AG08396 (cell line): ENCODE measurements at places on chromosomes 2 and 18.
A peak's percentile ranks its signal among the peaks of the same experiment; 100 is the strongest.

GRCh38 chr2:176848844-176849243 is 363.8 kb upstream of the HNRNPA3 start:
- no peak for DNase-seq

- no peak for DNase-seq
Observed at GRCh38 chr18:49786019-49786720, 27.2 kb downstream of the ACAA2 start.

- DNase-seq = no peak
Observed at GRCh38 chr2:97673182-97673914, 3.8 kb downstream of the C2orf92 start.

- no peak for DNase-seq
Observed at GRCh38 chr2:121412349-121412748, 118.3 kb upstream of the RNU4ATAC start.

GRCh38 chr18:27540111-27540510 is 355.0 kb upstream of the CHST9 start:
- DNase-seq = no peak

GRCh38 chr2:191114403-191114886 is 36.3 kb downstream of the STAT4 start:
- DNase-seq = peak; percentile 8

GRCh38 chr2:30713698-30714097 is 93.5 kb downstream of the CAPN13 start:
- no peak for DNase-seq

DNA sequence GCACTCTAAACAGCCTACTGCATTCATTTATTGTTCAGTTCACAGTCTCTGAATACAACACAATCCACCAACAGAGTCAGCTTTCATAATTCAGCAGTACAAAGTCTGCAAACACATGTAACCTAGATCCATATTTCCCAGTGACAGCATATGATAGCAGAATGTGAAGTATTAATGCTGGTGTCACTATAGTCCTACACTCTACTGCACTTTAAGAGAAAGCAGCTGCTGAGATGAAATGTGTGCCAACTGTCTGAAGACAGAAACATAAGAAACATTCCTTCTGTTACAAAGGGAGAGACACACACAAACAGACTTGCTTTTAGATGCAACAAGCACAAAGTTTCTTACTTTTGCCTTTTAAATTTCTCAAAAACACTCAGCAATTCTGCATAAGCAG is 441.8 kb downstream of the ZEB2 start:
- no peak for DNase-seq

- DNase-seq = no peak
Observed at GRCh38 chr2:116917196-116917595, 897.3 kb upstream of the DDX18 start.

GRCh38 chr18:27847412-27847811 is 329.5 kb downstream of the CDH2 start:
- DNase-seq = no peak

DNA sequence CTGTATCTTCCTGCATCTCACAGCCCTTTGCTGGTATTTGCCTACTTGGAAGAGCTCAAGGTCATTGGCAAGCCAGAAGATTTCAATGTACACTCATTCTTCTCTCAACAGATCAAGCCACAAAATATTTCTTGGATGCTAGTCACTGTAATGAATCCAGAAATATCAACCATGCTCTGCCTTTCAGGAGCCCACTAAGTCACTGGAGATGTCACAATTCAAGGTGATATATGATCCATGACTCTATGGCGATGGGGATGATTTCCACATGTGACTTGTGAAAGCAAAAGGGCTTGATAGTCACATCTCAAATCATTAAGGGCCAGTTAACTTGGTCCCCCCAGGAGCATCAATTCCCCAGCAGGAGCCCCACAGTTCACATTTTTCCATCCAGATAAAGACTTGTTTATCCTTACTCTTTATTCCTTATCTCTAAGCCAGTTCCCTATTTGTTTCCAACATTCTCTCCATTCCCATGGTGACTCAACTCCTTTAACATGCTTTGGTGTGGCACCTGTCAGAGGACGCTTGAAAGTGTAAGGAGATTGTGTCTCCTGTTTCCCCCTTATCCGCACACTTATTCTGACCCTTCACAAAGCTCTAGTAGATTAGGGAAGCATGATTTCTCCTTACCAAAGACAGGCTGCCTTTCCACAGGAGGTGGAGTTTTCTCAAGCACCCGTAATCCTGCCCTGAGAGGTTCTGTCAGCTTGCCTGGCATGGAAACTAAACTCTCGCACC is 15.8 kb downstream of the PKDCC start:
- peak; percentile 73 for DNase-seq

DNA sequence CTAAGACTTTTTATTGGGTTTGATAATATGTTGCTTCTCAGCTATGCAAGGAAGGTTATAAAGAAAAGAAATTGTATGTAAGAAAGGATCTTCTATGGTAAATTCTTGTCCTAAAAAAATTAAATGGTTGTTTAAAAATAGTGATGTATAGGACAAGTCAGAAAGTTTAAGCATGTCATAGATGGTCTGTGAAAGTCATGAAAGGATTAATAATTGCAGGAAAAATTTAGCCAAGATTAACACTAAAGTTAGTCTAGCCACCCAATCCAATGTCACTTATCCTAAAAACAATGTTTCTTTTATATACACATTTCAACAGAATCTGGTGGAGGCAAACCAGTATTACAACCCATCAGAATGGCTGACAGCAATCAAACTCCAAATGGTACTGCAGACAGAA is 1046.7 kb upstream of the SLC39A10 start:
- no peak for DNase-seq
